ENCODE measurements at places on chromosomes 11 and 22.

GRCh38 chr11:46308631-46309419, 31.4 kb downstream of the CREB3L1 start:
- DNase-seq: peak; percentile 17

- DNase-seq: no peak
Observed at GRCh38 chr11:31214372-31214771, 155.2 kb downstream of the DCDC1 start.

GRCh38 chr11:29634244-29634643, 382.6 kb downstream of the KCNA4 start:
- DNase-seq: no peak

DNA sequence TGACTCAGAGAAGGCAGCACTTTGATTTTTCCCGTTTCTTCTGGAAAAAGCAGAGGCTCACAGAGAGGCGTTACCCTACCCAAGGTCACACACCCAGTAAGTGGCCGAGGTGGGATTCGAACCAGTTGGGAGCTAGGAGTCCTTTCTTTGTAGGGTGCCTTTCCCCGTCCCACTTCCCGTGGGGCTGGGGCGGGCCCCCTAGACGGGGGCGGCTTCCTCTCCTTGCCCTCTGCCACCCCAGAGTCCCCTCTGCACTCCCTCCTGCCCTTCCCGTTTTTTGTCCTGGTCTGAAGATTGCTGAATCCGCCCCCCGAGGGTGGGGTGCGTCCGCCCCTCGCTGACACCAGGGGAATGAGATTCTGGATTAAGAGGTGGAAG, 747 bp downstream of the TPCN2 start:
- DNase-seq: no peak

- no peak for DNase-seq
Observed at GRCh38 chr11:19785265-19785664, 72.6 kb downstream of the NAV2 start.
